Hematopoietic multipotent progenitor cell treated with erythropoietin and hydrocortisone succinate and interleukin-3 and kit ligand, for 17 days (in vitro differentiated cells): ENCODE measurements at places on chromosomes 12 and 14.
A peak's percentile ranks its signal among the peaks of the same experiment; 100 is the strongest.

GRCh38 chr12:131008-131407 lies 64.4 kb downstream of the IQSEC3 start:
- no peak for DNase-seq

- no peak for DNase-seq
Observed at GRCh38 chr12:99332936-99333591, 314.5 kb upstream of the GARIN6 start.

GRCh38 chr12:70641691-70642090 lies 4.5 kb upstream of the PTPRB start:
- DNase-seq, result no peak

GRCh38 chr14:76129851-76130576 lies 21.7 kb upstream of the GPATCH2L start:
- no peak for DNase-seq

GRCh38 chr12:111699-112493 lies 45.3 kb downstream of the IQSEC3 start:
- DNase-seq, result no peak

- DNase-seq, result no peak
Observed at GRCh38 chr14:81655423-81656314, 122.0 kb upstream of the SEL1L start.

DNA sequence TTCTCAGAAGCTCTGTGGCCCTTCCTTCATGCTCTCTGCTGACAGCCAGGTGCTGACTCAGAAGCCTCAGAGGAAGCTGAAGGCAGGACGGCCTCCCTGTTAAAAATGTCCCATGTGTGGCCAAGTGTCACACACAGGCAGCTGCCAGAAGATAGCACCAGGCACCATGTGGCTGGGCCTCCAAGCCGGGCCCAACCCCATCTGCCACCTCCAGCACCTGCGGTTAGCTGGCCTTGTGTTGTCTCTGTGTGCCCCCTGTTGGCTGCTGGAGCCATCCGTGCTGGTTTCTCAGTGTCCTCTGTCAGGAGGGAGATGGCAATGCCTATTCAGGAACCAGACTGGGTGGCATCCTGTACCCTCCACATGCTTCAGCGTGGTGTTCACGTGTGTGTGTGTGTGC lies 63.2 kb downstream of the TSPAN11 start:
- DNase-seq, result peak; percentile 7

DNA sequence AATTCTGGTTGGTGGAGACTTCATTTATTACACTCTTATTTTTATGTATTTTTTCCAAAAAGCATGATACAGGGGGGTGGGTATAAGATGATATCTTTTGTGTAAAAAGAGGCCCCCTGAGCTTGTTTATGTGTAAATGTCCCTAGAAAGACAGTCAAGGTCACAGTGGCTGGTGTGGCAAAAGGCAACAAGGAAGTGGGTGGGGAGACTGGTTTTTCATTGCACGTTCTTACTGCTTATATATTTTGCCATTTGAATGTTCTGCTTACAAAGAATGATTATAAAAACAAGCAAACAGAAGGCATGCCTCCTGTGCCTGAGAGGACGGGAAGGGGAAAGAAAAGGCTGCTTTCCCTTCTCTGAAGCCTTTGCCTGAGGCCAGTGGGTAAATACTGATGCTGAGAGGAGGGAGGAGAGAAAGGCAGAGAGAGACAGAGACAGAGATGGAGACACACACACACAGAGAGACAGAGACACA lies 24.1 kb upstream of the ADIPOR2 start:
- DNase-seq, result peak; percentile 30

DNA sequence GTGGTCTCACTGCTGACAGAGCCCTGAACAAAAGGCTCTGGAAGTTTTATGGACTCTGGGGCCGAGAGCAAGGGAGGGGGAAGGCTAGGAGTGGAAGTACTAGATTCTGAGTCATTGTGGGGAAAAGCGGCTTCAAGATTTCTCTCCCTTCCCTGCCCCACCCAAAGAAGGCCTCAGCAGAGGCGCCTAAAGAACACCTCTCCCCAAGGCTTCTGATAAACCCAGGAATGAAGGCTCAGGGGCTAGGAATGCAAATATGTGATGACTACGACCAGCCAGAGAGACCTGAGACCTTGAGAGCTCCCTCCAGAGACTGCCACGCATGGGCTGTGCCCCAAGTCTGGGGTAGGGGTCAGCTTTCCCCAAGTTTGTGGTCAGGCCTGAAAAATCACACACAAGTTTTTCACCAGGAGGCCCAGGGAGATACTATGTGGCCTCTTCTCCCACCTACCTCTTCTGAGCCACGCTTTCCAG lies 130.7 kb upstream of the HIF1A start:
- no peak for DNase-seq

GRCh38 chr12:48996794-48997718 lies 2.1 kb downstream of the DDN start:
- peak; percentile 78 for DNase-seq

DNA sequence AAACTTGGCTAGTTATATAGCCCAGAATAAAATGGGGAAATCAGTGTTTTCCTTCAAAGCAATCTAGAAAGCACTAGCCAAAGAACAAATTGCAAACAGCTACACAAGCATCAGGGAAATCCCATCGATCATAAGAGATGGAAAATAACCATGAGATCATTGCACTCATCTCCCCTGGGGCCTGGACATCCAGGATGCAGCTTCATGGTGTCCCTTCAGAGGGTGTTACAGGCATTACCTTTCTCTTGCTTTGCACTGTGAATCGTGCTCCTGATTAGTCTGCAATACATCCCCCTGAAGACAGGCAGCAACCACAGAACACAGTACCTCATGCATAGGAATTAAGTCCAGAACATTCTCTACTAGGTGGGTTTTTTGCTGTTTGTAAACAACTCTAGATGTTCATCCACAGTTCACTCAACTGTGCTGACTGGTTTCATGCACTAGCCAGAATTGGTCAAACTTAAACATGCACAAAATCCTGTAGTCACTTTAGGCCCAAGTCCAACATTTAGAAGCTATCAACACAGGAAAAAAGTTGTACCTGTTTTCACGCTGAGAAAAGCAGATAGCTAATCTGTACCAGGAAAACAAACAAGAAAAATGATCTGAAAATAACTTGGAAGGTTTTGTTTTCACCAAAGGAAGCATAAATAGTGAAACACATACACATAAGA lies 120.1 kb downstream of the ZFP36L1 start:
- no peak for DNase-seq

DNA sequence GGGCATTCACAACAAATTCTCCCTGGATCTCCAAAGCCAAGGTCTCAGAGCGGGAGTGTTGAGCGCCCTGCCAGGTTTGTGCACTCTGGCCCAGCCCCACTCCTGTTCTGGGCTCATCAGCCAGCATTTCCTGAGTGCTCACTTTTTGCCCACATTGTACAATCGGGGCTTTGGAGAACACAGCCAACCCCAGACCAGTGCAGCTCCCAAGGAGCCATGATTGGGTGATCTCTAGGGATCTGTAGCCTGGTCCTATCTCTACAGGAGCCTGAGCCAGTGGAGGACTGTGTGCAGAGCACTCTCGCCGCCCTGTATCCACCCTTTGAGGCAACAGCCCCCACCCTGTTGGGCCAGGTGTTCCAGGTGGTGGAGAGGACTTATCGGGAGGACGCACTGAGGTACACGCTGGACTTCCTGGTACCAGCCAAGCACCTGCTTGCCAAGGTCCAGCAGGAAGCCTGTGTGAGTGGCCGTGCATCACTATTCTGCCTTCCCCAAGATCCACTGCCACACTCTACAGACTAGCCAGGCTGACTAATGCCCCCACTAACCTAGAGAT lies 2.8 kb downstream of the ARHGEF40 start:
- DNase-seq, result no peak

- DNase-seq, result no peak
Observed at GRCh38 chr14:39841088-39841487, 408.9 kb upstream of the FBXO33 start.

GRCh38 chr14:60166142-60166541 lies 944 bp upstream of the DHRS7 start:
- no peak for DNase-seq

DNA sequence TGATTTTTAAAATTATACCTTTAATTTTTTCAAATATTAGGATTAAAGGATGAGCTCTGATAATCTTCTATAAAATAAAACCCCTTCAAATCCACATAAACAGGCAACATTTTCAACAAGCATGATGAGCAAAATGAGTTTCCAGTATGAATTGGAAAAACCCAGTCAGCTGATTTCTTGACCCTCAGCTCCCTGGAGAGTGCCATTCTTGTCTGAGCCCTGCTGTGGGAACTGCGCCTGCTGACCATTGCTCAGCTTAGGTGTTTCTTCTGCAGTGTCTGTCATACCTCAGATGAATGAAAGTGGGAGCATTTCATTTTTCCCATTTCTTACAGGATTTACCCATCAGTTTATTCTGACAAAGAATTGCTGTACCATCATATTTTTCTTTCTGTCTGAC lies 27.6 kb downstream of the MAPKAPK5 start:
- DNase-seq, result no peak

- no peak for DNase-seq
Observed at GRCh38 chr12:46259713-46260112, 9.1 kb downstream of the SLC38A1 start.
